ENCODE measurements at places on chromosomes 1 and 21.
A peak's percentile ranks its signal among the peaks of the same experiment; 100 is the strongest.

- DNase-seq, result no peak
These were observed 89.1 kb upstream of the COL24A1 start for GRCh38 chr1:86245566-86246190.

GRCh38 chr1:152917794-152918193, 9.4 kb downstream of the IVL start:
- no peak for DNase-seq

DNA sequence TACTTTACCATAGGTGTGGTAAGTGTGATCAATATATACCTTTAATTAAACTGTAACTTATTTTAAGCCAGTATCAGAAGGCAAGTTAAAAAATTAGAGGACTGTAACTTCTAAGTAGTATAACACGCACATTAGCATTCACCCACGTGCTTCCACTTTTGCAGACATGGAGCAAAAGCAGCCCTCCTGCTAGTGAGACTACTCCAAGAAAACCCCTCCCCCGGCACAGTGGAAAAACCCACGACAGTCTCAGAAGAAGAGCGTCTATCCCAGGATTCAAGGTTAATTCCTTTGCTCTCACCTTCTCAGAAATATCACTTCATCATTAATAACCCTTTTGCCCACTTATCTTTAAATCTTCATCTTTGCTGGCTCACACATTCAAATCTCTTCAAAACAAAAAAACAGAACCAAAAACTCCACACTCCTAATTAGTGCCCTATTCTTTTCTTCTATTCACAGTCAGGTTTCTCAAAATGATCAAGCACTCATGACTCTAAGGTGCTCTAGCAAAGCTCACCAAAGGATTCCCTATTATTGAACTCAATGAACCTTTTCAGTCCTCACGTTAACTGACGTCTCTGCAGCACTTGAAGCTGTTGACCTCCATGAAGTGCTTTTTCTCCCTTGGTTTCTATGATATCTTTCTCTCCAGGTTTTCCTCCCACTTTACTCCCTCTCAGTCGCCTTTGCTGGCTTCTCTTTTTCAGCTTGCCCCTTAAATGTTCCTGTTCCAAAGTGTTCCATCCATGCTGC, 213.5 kb downstream of the SMYD3 start:
- no peak for DNase-seq

- no peak for DNase-seq
These were observed 36.8 kb downstream of the CDC7 start for GRCh38 chr1:91537281-91537986.

DNA sequence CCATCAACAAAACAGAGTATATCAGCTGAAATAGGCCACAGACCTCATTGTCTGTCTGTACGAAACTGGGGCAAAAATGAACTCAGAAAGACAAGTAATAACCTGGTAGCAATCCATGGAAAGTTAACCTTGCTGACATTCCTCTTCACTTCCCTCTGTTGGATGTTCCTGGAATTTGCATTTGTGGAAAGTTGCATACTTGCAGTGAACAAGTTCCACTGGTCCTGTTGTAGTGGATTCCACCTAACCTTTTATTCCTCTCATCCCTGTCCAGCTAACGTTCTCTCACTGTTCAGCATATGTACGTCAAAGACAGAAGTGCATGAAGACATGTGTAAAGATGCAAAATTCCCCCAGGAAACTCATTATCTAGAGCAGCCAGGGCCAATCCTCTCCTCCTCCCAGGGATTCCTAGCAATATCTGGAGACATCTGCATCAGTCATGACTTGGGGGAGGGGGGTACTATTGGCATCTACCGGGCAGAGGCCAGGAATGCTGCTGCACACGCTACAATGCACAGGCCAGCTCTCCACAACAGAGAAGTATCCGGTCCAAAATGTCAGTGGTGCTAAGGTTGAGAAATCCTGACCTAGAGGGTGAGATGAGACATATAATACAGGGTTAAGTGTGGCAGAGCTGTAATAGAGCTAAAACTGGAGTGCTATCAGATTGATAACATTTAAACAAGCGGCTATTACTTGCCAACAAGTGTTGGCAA, 8.2 kb downstream of the LPAR3 start:
- DNase-seq, result no peak

- DNase-seq, result no peak
These were observed 32.9 kb downstream of the FAM78B start for GRCh38 chr1:166133857-166134256.

- no peak for DNase-seq
These were observed 447.7 kb upstream of the USP24 start for GRCh38 chr1:55662875-55663274.

GRCh38 chr21:18499761-18500376, 96.3 kb upstream of the TMPRSS15 start:
- DNase-seq, result no peak

- DNase-seq, result no peak
These were observed 27.2 kb upstream of the SLC26A9 start for GRCh38 chr1:205970486-205970885.

GRCh38 chr1:211695135-211695816, 19.9 kb upstream of the NEK2 start:
- DNase-seq, result no peak

DNA sequence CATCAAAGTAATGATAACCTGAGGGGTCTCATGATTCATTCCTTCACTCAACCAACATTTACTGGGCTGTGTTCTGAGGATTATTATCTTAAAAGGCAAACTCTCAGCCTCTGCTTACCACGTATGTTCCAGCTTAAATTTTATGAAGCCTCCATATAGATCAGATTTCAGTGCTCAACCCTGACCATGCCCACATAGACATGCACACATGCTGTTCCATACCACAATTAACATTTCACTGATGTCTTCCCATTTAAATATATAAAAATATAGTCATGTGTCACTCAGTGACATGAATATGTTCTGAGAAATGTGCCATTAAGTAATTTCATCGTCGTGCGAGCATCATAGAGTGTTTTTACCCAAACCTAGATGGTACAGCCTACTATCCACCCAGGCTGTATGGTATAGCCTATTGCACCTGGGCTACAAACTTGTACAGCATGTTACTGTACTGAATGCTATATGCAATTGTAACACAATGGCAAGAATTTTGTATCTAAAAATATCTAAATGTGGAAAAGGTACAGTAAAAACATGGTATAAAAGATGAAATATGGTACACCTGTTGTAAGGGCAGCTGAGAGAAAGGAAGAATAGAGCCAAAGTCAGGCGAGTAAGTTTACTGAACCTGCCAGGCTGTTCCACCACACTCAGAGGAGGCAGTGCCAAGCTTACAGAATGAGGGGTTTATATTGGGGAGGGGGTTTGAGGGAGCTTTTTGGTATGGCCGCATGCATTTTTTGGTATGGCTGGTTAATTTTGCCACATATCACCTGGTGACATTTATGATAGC, 134.7 kb upstream of the ETV3 start:
- DNase-seq, result no peak

DNA sequence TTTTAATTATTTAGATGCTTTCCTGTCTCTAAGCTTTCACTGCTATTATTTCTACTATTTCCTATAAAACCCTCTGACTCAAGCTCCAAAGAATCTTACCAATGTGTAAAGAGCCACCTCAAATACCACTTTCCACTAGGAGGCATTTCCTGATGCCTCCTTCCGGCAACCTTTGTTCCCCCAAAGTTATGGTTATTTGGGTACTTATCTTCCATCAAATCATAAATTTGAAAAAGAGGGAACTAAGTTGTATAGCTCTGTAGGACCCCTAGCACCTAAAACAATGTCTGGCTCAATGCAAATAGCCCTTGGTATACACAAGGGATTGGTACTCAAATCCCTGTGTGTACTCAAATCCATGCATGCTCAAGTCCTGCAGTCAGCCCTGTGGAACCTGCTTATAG, 79.6 kb downstream of the NME7 start:
- no peak for DNase-seq

GRCh38 chr1:58649555-58649954, 50.3 kb downstream of the MYSM1 start:
- no peak for DNase-seq

- no peak for DNase-seq
These were observed 719.8 kb upstream of the ADGRL4 start for GRCh38 chr1:79726321-79726720.

- no peak for DNase-seq
These were observed 196.6 kb downstream of the NFIA start for GRCh38 chr1:61278966-61279365.

DNA sequence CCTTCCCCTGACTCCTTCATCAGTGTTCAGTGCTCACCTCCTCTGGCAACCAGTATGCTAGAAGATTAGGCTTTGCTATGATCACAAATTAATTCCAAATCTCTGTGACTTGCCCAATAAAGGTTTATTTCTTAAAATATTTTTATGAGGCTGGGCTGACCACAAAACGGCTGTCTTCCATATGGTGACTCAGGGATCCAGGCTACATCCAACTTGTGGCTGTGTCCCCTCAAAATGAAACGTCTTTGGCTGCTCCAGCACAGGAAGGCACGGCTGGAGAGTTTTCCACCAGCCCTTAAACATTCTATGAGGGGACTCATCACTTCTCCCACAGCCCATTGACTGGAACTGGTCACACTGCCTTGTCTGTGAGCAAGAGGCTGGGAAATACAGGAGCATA, 131.5 kb downstream of the HUNK start:
- DNase-seq, result no peak

DNA sequence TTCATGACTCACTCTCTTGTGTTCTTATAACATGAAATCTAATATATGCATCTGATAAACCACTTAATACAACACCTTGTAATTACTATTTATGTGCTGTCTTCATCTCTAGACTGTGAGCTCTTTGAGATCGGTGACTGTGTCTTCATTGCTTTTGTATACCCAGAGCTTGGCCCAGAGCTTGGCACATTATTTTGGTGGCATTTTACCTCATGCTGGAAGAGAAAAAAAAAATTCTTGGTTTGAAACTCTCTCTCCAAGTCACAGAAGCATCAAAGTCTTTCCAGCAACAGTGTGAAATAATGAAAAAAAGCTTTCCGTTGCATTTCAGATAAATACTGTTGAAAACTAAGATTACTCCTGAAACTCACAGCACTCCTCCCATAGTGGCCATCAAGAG, 451.6 kb downstream of the NUF2 start:
- DNase-seq, result no peak

GRCh38 chr1:221053889-221054288, 174.6 kb downstream of the HLX start:
- no peak for DNase-seq

GRCh38 chr1:234620272-234621126, 10.5 kb upstream of the IRF2BP2 start:
- no peak for DNase-seq

GRCh38 chr1:37628026-37628556, 6.6 kb downstream of the RSPO1 start:
- DNase-seq, result no peak

GRCh38 chr1:196400478-196401451, 207.5 kb downstream of the KCNT2 start:
- peak; percentile 80 for DNase-seq

GRCh38 chr1:23211955-23212354, 5.3 kb downstream of the HTR1D start:
- DNase-seq, result no peak

DNA sequence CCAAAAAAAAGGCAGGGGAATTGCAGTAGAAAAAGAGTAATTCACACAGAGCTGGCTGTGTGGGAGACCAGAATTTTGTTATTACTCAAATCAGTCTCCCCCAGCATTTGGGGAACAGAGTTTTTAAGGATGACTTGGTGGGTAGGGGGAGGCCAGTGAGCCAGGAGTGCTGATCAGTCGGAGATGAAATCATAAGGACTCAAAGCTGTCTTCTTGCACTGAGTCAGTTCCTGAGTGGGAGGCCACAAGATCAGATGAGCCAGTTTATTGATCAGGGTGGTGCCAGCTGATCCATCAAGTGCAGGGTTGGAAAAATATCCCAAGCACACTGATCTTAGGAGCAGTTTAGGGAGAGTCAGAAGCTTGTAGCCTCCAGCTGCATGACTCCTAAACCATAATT, 23.7 kb upstream of the EDARADD start:
- no peak for DNase-seq

- DNase-seq, result peak; percentile 15
These were observed 5.0 kb downstream of the SRARP start for GRCh38 chr1:16009030-16009460.

DNA sequence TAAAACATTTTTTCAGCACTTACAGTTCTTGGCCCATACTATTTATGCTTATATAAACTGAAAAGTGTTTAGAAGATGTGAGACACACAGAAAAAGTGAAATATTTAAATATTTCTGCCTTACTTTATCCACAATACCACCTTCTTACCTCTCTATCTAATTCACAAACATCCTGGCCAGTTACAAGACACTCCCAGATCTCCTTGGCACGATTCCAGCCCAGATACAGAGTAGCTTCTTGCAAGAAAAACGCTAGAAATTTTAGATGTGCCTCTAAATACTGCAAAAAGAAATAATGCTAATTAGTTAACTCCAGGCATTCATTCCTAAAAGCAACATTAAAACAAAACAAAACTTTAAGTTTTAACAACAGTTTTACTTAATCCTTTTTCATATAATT, 68.4 kb downstream of the USP24 start:
- DNase-seq, result no peak

GRCh38 chr1:229950020-229950419, 117.0 kb upstream of the GALNT2 start:
- DNase-seq, result no peak

- DNase-seq, result no peak
These were observed 40.1 kb downstream of the S100A10 start for GRCh38 chr1:151953409-151954094.

DNA sequence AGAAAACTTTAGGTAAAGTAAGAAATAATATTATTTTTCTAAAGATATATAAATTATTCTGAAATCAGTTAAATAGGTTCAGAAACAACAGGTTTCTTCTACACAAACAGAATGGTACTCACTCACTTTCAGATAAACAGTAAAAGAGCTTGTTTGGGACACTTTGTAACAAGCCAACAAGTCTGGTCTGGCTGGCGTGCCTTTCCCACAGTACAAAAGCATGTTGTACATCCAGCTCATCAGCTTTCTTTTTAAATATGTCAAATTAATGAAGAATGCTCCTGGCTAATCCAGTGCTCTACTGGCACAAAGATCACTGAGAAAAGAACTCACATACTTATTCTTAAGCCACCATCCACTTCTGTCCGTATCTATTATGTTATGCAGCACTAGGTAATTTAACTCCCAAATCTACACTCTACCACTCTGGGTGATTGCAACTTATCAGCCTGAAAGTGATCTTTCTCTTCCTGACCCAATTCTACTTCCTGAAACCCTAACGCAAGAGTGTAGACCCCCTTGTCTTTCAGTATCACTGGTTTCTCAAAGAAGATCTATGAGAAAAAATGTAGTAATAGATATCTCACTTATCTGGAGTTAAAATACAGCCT, 32.6 kb downstream of the TRIT1 start:
- no peak for DNase-seq

DNA sequence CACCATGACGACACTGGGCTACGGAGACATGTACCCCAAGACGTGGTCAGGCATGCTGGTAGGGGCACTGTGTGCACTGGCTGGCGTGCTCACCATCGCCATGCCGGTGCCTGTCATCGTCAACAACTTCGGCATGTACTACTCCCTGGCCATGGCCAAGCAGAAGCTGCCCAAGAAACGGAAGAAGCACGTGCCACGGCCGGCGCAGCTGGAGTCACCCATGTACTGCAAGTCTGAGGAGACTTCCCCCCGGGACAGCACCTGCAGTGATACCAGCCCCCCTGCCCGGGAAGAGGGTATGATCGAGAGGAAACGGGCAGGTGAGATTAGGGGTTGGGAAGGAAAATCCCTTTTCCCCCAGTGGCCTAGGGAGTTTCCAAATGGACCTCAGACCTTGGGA, 13.5 kb downstream of the KCNC4 start:
- DNase-seq, result no peak
